NCI-H2107 (cell line): ENCODE measurements at places on chromosomes 2 and 18.
A peak's percentile ranks its signal among the peaks of the same experiment; 100 is the strongest.

DNA sequence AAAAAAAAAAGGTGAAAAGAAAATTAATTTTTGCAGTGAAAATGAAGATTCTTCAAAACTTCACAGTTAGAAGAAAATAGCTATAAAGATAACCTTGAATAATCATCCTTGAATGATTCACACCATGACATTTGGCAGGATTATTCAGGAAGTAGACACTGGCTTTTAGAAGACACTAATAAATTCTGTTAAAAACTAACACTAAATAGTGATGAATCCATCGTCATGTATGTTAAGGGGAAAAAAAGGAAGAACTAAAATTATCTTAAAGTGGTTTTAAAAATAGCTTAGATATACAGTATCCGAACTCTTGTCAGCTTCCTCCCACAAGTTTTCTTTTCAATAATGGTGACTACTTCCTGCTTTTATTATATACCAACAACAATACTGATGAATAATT lies 10.2 kb downstream of the USP37 start:
- no peak for DNase-seq

DNA sequence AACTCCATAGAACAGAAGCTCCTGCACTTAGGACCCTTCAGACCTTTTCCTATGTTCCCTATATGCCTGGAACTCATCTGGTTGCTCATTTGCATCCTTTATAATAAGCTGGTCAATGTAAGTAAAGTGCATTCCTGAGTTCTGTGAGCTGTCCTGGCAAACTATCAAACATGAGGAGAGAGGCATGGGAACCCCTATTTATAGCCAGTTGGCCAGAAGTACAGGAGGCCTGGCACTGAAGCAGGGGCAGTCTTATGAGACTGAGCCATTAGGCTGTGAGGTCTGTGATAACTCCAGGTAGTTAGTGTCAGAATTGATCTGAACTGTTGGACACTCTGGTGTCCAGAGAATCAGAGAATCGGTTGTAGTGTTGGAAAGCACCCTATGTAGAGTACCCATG lies 88.4 kb downstream of the EHD3 start:
- DNase-seq: no peak

- no peak for DNase-seq
Observed at GRCh38 chr2:150626934-150627411, 139.5 kb upstream of the RND3 start.

- DNase-seq: peak; percentile 74
Observed at GRCh38 chr18:45464619-45465018, 150.7 kb upstream of the SLC14A2 start.

- DNase-seq: no peak
Observed at GRCh38 chr2:219733746-219734145, 106.3 kb downstream of the SLC4A3 start.

GRCh38 chr2:240906141-240906910 lies at the start of gene CROCC2:
TSS of gene CROCC2 (plus strand) at chr2:240906336. CDS start at chr2:240906514, 178 bp downstream.
- DNase-seq: no peak

DNA sequence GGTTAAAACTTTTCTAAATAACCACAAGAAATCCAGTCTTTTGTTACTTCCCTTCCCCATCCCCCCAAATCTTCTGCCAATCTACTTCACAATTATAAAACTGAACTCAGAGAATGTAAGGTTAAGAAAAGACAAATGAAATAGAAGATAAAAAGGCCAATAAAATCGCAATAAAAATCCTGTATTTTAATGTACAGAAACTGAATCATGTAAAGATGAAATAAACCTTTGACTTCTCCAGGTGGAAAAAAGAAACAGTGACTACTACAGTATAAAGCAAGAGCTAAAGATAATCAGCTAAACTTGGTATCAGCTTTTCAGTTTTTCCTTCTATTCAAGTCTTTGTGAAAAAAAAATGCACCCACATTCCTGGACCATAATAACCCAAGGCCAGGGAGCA lies 1.7 kb downstream of the SYT4 start:
- DNase-seq: no peak

DNA sequence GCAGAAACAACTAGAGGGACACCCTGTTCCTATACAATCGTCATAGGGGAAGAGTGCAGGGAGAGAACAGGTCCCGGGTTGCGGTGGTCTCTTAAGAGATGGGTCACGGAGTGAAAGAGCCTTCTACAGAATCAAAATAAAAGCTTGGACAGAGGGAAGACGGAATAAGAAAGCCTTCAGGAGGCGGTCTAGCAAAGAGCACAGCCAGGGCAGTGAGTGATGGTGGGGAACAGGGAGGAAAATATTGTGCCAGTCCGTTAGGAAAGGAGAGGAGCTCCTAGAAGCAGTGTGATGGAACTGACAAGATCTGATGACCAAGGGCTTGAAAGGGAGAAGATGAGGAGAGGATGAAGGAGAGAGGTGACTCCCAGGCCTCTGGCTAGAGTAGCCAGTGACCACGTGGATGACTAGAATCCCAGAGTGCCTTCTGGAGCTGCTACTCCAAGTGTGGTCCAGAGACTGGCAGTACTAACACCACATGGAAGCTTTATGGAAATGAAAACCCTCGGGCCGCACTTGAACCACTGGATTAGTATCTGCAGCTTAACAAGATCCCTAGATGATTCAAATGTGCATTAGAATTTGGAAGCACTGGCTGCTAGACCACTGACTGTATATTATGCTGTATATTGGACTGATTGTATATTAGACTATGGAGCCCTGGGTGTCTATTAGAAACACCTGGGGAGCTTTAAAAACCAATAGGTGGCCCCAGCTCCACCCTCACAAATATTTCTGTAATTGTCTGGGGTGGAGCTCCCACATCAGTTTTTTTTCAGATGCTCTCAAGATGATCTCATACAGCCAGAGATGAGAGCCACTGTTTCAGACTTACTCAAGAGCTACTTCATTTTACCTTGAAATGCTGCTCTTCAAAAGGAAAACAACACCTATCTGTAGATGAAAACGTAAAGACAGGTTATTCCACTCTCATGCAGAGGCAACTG lies 1.1 kb upstream of the EVA1A start:
- no peak for DNase-seq
